ENCODE measurements at places on chromosomes 13 and 19.

GRCh38 chr13:90968166-90968904 lies 379.2 kb upstream of the MIR17HG start:
- DNase-seq = no peak

DNA sequence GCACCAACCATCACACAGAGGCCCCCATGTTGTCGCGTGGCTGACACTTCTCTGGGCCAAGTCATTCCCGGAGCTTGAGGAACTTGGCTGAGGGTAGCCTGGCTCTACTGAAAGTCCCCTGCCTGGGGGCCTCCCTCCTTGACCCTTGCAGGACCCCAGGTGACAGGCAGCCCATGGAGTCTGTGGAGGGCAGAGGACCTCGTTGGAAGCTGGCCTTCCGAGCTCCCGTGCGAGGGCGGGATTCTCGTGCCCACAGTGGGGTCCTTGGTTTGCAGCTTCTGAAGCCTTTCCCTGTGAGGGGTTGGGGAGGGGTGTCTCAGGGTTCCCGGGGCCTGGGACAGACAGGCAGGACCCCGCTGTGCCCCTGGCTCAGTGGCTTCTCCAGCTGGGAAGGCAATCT lies 16.4 kb downstream of the NMRK2 start:
- DNase-seq = no peak

DNA sequence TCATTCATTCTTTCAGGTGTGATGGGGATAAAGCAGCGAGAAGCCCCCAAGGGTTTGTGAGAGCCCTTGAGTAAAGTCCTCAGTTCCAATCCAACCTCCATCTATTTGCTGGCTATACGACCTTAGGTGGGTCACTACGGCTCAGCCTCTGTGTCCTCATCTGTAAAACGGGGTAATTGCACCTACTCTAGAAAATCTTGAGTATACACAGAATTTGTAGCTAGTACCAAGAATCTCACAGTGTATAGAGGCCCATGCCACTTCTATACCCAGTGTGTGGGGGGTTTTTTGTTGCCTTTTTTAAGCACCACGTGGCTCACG lies 406 bp upstream of the DNMT1 start:
- no peak for DNase-seq

- DNase-seq = no peak
Measured at GRCh38 chr13:42369071-42369797, 97.3 kb downstream of the AKAP11 start.

DNA sequence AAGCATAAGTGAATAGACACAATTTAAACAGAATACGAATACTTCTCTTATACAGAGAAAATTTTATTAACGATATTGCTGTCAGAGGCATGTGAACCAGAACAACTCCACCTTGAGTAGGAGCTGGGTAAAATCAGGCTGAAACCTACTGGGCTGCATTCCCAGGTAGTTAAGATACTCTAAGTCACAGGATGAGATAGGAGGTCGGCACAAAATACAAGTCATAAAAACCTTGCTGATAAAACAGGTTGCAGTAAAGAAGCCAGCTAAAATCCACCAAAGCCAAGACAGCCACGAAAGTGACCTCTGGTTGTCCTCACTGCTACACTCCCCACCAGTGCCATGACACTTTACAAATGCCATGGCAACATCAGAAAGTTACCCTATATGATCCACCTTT lies 49.2 kb upstream of the TRPC4 start:
- no peak for DNase-seq

DNA sequence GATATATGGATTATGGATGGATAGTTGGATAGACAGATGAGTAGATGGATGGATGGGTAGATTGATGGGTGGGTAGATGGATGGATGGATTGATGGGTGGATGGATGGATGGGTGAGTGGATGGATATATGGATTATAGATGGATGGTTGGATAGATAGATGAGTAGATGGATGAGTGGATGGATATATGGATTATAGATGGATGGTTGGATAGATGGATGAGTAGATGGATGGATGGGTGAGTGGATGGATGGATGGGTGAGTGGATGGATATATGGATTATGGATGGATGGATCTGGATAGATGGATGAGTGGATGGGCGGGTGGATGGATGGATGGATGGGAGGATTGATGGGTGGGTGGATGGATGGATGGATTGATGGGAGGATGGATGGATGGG lies 36.4 kb upstream of the TNFAIP8L1 start:
- DNase-seq = no peak
